ENCODE measurements at places on chromosomes 13 and 19.

GRCh38 chr13:102550507-102550906 is 46.3 kb upstream of the TPP2 start:
- DNase-seq: no peak

DNA sequence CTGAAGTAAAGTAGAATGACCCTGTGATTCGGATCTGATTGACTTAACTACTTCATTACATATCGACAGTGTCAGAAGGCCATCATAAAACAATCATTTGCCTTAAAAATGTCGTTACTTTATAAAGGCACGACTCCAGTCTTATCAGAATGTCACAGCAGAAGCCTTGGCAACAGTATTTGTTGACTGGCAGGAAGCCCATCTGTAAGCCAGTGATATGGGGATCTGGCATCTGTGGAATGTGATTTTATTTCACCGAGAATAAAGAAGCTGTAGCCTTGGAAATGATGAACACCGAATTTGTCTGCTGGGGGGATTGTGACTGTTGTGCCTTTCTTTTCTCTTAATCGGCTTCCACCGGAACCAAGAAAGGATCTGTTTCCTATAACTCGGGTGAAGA is 362.5 kb downstream of the TDRD3 start:
- no peak for DNase-seq

- DNase-seq: peak; percentile 42
Measured at GRCh38 chr19:1057176-1057855, 9.7 kb upstream of the ARHGAP45 start.

GRCh38 chr13:110771194-110771593 is 57.7 kb downstream of the ING1 start:
- DNase-seq: no peak

- no peak for DNase-seq
Measured at GRCh38 chr13:98374750-98375149, 197.7 kb upstream of the RNF113B start.

DNA sequence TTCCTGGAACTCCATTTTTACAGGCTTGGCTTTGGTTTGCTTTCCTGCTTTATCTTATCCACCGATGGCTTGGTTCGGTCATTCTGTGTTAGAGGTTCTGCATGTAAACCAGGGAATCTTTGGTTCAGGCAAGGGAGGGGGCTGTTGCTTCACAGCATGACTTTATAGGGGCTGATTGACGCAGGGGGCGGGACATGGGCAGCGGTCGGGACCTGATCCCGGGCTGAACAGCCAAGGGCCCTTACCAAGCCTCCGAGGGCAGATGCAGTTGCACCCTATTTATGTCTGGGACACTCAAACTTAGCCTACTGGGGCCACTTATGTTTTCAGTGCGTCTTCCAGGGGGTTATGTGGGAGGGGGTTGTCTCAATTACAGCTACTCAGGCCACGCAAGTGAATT is 312.4 kb downstream of the ZNF536 start:
- DNase-seq: no peak

GRCh38 chr13:18992791-18993190 is 188.8 kb downstream of the TUBA3C start:
- DNase-seq: no peak

DNA sequence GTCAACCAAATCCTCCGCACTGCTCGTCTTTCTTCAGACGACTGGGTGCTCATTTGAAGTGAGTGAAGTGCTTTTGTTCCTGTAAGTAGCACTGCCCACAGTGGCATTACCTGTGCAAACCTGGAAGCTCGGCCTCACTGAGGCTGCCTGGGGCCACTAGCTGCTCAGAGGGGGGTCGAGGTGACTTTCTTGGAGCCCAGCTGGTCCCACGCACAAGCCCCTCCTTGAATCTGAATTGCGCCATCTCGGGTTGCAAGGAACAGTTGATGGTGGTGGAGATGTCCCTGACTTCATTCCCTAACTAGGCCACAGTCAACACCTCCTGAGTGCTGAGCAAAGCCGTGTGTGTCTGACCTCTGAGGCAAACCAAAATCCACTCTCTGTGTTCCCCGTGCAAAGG is 79.3 kb upstream of the GPR183 start:
- no peak for DNase-seq

GRCh38 chr19:12792051-12792852 is 966 bp downstream of the JUNB start:
- peak; percentile 52 for DNase-seq

GRCh38 chr19:6744381-6745301 is 5.2 kb downstream of the TRIP10 start:
- DNase-seq: peak; percentile 86

- no peak for DNase-seq
Measured at GRCh38 chr13:75766636-75767035, 130.5 kb downstream of the LMO7 start.

Measured in HCEC 1CT (cell line).